ENCODE measurements at places on chromosomes 3 and 15.
A peak's percentile ranks its signal among the peaks of the same experiment; 100 is the strongest.

- no peak for DNase-seq
Observed at GRCh38 chr3:154324919-154325318, 632 bp upstream of the DHX36 start.

DNA sequence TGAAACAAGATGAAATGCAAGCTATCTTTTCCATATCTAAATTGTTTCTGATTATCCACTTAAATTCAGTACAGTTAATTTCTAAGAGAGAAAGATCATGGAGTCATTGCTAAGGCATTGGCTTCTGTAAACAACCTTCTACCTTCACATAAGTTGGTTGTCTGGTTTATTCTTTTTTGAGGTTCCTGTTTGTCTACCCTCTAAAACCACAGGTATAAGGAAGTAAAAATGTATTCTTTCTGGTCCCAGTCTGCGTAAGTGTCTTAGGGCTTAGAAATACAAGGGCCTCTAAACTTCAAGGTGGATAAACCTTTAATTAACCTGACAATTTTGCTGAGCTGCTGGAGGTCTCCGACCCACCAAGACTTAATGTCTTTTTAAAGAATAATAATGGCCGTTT is 3.6 kb upstream of the ATOSA start:
- DNase-seq: no peak

GRCh38 chr15:67063689-67064606 is 1.5 kb upstream of the SMAD3 start:
- no peak for DNase-seq

DNA sequence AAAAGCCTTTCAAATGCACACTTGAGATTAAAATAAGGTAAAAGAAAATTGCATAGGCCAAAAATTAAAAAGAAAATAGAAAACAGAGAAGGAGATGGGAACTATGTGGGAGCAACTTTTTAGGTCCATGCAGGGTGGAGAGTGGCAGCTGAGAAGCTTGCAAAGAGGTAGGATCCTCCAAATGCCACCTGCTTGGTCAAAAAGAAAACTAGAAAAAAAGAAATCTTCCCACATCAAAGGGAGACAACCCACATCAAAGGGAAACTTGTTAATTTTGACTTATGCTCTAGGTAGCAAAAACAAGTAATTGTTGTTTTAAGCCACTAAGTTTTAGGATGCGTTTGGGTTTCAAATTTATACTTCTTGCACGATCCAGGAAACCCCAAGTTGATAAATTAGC is 342.9 kb downstream of the IL20RB start:
- no peak for DNase-seq

- DNase-seq: no peak
Observed at GRCh38 chr3:116226266-116226665, 219.0 kb downstream of the LSAMP start.

GRCh38 chr3:9600597-9600996 is 47.0 kb upstream of the LHFPL4 start:
- no peak for DNase-seq

DNA sequence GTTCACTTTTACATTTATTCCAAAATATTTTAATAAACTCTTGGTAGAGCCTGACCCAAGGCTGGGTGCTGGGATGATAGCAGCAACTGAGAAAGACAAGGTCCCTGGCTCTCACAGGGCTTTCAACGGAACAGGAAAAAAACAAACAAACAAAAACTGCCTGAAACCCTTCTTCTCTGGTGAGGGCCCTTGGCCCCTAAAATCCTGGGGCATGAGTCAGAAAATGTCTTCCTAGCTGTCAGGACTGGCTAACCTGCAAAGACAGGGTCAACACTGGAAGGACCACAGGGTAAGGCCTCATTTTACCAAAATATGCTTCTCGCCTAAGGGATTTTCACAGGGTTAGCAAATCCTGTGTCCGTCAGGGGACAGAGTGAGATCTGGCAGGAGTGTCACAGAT is 45.7 kb upstream of the WNT5A start:
- DNase-seq: no peak

DNA sequence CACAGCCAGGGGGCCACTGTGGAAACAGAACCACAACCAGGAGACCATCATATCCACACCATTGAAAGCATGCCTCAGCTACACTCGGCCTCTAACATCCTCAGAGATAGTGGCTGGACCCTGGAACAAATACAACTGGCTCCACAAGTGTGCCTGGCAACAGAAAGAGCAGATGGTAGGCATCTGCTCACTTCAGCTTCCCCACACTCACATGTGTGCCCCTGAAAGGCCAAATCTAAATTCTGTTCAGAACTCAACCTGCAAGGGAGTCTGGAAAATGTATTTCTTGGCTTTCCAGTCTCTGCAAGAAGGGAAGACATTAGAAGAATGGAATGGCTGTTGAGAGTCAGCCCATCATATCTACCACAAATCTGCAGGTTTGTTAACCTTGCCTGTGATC is 54.7 kb upstream of the CTNNB1 start:
- no peak for DNase-seq

GRCh38 chr3:156189927-156190326 is 69.5 kb downstream of the KCNAB1 start:
- DNase-seq: no peak

DNA sequence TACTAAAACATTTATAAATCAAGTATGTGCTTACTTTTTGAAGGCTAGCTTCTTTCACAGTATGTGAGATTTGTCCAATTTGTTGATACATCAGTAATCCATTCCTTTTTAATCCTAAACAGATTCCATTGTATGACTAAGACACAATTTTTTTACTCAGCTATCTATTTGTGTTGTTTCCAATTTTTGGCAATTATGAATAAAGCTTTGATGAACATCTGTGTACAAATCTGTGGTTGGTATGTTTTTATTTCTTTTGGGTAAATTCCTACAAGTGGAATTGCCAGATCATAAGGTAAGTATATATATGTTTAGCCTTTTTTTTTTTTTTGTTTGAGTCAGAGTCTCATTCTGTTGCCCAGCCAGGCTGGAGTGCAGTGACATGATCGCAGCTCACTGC is 56.2 kb upstream of the VEPH1 start:
- no peak for DNase-seq

DNA sequence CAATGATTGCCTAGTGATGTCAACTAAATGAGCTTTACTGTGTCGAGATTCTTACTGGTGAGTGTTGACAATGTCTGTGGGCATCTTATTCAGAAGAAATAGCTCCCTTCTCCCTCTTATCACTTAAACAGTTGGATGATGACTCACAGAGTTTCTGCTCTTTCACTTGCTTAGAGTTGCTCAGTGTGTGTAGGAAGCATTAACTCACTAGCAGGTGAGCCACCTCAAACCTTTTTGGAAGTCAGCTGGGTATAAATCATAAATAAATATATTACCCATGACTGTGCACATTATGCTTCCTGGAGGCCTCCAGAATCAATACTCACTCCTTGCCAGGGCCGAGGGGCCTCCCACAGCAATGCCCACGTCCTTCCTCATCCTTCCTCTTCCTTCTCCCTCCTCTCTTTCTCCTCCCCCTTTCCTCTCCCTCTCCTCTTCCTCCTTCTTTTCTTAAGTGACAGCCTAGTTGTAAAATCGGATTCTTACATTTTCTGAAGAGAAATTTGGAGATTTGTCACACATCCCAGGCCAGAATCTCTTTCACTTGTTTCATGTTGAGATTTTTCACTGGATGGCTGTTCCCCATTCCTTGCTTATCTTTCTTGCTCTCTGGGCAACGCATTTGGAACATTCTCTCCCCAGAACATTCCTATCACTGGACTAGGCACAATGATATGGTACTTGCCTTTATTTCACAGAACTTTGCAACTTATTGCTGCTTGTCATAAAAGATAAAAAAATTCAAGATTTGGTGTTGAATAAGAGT is 17.5 kb downstream of the SHC4 start:
- DNase-seq: no peak

DNA sequence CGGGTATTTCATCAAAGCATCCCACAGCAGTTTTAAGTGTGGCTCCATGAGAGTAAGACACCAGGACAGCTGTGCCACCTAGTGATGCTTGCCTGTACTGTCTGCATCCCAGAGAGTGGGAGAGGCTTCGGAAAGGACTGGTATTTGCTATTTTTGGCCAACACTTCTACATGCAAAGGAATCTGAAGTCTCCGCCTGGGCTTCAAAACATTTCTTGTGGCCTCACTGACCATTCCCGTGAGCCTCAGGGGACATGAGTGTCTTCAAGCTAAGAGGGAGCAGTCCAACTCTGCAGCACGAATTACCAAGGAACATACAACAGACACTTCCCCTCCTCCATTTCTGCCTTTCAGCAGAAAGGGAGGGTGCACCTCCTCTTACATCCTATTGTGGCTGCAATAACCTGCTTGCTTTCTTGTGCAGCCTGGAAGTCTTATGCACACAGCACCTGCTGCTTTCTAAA is 177.5 kb downstream of the RORA start:
- no peak for DNase-seq

- no peak for DNase-seq
Observed at GRCh38 chr15:36594556-36595090, 15.2 kb downstream of the CDIN1 start.

DNA sequence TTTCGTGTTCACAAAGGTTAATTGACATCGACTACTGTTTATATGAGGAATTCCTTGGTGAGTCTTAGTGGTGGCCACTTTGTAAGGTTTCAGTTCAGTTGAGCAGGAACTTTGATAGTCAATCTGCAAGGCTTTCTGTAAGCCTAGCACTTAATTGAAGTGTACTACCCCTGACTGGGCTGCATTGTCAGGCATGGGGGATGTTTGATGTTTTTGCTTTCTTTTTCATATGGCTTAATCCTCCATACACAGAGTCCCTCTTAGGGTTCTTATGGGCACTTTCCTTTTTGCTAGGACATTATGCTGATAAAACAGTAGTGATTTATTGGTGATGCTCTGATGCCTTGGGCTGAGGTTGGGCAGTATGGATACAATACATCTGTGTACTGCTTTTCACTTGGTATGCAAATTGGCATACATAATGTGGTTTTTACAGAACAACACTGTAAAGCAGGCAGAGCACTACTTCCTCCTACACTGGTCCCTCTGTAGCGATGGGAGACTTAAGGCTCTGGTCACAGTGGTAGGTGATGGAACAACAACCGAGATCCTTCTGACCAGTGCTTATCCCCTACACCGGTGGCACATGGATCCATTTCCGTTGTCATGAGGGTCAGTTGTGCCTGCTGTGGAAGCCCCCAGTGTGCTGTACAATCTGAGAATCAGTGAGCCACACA is 261.0 kb downstream of the MFSD1 start:
- no peak for DNase-seq

GRCh38 chr3:30548600-30548999 is 57.8 kb upstream of the TGFBR2 start:
- DNase-seq: no peak

GRCh38 chr3:143634991-143635390 is 213.3 kb downstream of the SLC9A9 start:
- DNase-seq: no peak

- peak; percentile 61 for DNase-seq
Observed at GRCh38 chr3:133476971-133477375, 77.1 kb downstream of the BFSP2 start.

DNA sequence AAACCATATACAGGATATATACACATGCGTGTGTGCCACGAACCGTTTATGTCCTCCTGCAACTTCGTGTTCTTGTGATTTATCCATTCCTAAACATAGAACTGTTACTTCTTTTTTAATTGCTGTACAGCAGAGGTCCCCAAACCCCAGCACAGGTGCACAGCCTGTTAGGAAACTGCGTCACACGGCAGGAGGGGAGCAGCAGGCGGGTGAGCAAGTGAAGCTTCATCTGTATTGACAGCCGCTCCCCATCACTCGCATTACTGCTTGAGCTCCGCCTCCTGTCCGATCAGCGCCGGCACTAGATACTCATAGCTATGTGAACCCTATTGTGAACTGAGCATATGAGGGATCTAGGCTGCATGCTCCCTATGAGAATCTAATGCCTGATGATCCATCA is 34.9 kb upstream of the NRROS start:
- no peak for DNase-seq

DNA sequence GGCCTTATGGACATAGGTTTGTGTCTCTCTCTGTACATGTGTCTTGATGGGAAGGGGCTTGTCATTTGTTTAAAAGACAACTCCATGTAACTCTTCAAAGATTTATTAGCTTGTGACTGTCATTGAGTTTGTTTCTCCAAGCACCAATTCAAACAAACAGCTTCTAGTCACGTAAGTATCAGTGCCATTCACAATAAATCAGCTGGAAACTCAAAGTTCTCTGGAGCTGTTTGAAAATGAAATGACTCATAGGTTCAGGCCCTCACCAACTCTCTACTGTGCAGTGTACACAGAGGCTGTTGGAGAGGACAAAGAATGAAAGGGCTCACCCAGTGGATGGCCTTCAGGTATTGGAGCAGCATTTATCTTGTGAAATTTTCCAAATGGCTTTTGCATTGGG is 476.3 kb downstream of the AGBL1 start:
- no peak for DNase-seq

GRCh38 chr3:194404365-194405140 is 5.5 kb upstream of the GP5 start:
- DNase-seq: peak; percentile 13

DNA sequence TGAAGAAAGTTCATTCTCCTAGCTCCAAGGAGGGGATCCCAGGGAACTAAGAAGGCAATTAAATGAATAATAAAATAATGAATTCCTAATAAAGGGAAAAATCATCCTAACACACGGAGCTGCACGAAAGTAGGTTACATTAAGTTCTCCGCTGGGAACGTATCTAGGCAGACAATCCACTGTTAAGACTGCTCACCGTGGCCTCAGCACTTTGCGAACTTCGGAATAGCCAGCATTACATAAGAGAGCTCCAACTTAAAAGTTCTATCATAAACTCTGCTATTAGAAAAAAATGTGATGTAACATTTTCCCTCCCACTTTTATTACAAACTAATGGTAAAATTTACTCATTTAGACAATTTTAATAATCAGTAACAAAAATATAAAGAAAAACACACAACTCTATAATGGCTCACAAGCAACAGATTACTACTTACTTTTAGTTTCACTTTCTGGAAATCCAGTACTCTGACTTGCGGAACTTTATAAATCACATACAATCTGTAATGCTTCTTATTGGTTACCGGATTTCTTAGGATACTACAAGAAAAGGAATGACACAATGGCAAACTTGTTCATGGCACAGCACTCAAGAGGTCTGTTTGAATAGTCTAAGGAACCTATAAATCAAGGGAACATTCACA is 8.5 kb downstream of the SNRPA1 start:
- no peak for DNase-seq

DNA sequence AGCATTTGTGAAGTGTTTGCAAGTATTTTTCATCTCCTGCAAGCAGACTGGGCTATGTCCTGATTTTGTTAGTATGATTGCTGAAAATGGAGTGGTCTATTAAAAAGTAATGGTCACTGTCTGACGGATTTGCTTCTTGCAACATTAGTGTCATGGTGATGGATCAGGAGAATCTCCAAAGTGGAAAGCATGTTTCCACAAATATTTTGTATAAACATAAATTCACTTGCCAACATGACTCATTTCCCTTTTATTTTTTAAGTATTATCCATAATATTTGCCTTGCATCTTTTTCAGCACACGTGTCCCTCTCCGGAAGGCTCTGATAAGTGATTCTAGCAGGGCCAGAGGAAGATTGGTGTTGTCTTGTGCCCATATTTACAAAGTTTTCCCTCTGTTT is 27.4 kb upstream of the CACNA2D3 start:
- no peak for DNase-seq

Data from NCI-H187 (cell line).